Esophagus squamous epithelium (tissue), 5 donors: ENCODE measurements at places on chromosomes 4 and X.

GRCh38 chrX:41384051-41384705, 50.2 kb downstream of the DDX3X start:
- DNase-seq, result no peak

GRCh38 chrX:49041744-49042580, 1.2 kb downstream of the TFE3 start:
- no peak for DNase-seq

GRCh38 chr4:110982486-110982885, 359.6 kb upstream of the PITX2 start:
- no peak for DNase-seq

GRCh38 chrX:47499293-47499692, 16.3 kb upstream of the ZNF41 start:
- DNase-seq, result no peak

GRCh38 chr4:309807-310206, 4.5 kb upstream of the ZNF732 start:
- DNase-seq, result no peak

DNA sequence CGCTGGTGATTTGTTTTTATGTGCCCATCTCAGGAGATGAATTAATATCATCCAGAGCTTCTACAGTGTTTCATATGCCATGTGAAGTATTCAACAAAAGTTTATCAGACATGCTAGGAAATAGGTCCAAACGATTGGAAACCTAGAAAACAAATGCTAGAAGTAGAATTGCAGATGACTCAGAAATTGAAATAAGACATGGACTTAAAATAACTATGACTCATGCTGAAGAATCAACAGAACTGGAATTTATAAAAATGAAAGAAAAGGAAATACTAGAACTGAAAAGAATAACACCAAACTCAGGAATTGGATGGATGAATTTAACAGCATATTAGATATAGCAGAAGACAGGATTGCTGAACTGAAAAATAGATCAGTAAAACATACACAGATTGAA, 172.7 kb upstream of the GIMD1 start:
- DNase-seq, result no peak

DNA sequence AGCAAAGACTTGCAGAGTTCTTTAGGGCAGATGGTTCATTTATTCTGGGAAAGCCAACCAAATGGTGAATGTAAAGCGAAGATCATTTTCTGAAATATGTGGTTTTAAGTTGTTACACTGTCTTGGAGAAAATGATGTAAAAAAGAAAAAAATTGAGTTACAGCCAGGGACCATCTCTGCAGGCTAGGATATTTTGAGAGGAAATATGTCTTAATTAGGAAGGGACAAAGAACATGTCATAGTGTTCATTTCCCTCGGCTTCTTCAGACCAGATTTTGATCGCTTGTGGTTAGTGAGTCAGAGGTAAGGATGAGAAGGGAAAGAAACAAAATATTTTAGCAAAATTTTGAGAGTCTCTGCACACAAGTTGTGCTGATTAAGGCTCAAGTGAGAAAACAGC, 59.0 kb upstream of the C1QTNF7 start:
- no peak for DNase-seq

- no peak for DNase-seq
These were observed 137.2 kb upstream of the ETNPPL start for GRCh38 chr4:108900018-108900580.

GRCh38 chr4:141977433-141977832, 341.1 kb downstream of the IL15 start:
- no peak for DNase-seq

GRCh38 chrX:44343412-44344141, at the start of gene EFHC2:
EFHC2 (minus strand) TSS chrX:44343672; CDS start chrX:44343588, 84 bp downstream.
- DNase-seq, result no peak

DNA sequence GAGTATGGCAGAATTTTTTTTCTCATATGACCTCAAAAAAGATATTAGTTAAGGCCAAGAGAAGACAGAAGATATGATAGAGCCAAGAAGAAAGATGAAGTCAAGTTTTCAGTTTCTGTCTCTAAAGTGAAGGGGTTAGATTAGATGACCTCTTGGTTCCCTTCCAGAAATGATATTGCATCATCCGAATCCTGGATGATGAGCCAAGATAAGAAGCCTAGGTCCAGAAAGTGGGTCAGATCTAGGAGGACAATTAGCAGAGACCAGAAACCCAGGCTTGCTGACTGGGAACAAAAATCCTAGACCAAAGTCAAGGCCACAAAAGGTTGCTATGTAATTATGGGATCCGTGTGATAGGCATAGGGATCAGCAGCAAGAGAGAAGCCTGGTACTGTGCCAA, 20.2 kb downstream of the SATL1 start:
- DNase-seq, result no peak

DNA sequence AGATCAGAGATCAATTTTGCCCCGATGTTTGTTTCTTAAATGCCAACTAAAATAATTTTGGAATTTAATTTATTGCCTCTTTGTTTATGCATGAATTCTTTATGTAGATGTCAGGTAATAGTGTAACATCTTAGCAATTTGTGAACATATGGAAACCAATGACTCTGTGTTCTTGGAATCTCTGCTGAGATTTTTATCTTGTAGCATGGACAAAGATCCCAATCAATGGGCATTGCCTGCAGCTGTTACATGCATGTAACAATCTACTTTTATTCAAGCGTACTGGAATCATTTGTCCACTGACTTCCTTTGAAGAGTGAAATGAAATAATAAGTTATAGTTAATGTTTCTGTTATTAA, 61.6 kb upstream of the ARSJ start:
- DNase-seq, result no peak

GRCh38 chrX:70141373-70141772, 8.1 kb downstream of the IGBP1 start:
- DNase-seq, result no peak

DNA sequence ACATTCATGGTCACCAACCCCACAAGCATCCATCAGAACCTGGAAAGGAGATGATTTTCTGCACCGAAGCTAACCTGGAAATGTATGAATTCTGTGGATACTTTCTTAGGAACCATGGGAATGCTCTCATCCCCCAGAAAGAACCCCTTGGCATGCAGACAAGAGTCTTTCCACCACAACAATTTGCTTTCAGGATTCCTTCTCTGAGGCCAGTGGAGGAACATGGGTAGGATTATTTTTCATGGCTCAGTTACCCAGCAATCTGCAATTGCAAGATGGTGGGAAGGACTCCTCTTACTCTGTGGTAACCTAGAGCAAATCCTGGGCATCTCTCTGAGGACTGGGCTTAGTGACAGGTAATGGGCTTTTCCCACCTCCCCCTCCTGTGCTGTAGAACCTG, 131.9 kb upstream of the MSX1 start:
- DNase-seq, result no peak

- DNase-seq, result no peak
These were observed at the start of gene BRS3 for GRCh38 chrX:136487647-136488046. BRS3 (plus strand) TSS chrX:136487947; CDS start chrX:136488115, 168 bp downstream.

DNA sequence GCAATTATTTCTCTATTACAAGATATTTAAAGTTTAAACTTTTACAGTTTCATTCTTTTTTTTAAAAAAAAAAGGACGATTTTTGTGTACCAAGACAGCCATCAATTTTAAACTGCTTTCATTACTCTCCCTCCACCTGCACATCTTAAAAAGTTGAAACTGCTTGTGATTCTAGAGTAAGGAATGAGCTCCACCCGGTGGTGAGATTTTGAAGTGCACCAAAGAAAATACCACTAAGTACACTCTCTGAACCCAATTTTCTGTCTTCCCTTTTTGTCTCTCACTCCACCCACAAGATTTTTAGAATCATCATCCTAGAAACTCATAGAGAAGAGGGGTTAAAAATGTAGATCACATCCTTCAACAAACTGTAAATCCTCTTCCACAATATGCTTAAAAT, 91.3 kb upstream of the WDR44 start:
- DNase-seq, result no peak

- DNase-seq, result no peak
These were observed 92.5 kb upstream of the BRS3 start for GRCh38 chrX:136395271-136395670.

GRCh38 chr4:182973511-182973911, 56.3 kb upstream of the DCTD start:
- DNase-seq, result no peak

GRCh38 chrX:103404231-103405008, 28.1 kb downstream of the BEX3 start:
- no peak for DNase-seq

GRCh38 chrX:139905051-139905450, 27.8 kb downstream of the ATP11C start:
- no peak for DNase-seq

DNA sequence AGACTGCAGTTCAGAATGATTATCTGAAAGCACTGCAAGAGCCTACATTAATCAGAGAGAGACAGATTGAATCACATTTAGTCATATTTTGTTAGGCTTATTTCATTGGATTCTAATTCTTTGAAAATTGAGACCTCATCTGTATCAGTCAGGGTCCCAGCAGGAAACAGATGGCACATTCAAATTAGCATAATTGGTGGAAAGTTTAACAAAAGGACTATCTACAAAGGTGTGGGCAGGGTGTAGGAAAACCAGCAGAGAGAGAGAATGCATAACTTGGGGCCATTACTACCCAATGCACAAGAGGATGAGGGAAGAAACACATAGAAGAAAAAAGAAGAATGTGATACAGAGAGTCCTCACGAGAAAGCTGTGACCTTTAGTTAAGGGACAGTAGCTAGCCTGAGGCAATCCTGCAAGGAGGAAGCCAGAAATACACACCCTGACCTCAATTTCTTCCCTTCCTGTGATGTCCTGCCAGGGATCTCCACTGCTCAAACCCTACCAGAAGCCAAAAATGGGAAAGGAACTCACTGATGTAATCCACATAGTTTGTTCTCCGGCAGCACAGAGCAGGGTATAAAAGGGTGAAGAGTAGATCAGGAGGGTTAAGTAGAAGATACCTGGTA, 17.7 kb upstream of the XKRX start:
- DNase-seq, result no peak

- DNase-seq, result no peak
These were observed 127.9 kb downstream of the KLHL8 start for GRCh38 chr4:87092389-87093141.
